Endothelial cell (in vitro differentiated cells): ENCODE measurements at places on chromosomes 5 and 9.

- H3K4me1 ChIP-seq = peaks cover 9% of the 10 kb centered on the region
- peaks cover 7% of the 10 kb centered on the region for H3K36me3 ChIP-seq
- H3K27me3 ChIP-seq = peaks cover 5% of the 10 kb centered on the region
- H3K4me3 ChIP-seq = no peak overlapping the region
- no peak for DNase-seq
Observed at GRCh38 chr5:160432196-160432595, 10.5 kb downstream of the PTTG1 start.

DNA sequence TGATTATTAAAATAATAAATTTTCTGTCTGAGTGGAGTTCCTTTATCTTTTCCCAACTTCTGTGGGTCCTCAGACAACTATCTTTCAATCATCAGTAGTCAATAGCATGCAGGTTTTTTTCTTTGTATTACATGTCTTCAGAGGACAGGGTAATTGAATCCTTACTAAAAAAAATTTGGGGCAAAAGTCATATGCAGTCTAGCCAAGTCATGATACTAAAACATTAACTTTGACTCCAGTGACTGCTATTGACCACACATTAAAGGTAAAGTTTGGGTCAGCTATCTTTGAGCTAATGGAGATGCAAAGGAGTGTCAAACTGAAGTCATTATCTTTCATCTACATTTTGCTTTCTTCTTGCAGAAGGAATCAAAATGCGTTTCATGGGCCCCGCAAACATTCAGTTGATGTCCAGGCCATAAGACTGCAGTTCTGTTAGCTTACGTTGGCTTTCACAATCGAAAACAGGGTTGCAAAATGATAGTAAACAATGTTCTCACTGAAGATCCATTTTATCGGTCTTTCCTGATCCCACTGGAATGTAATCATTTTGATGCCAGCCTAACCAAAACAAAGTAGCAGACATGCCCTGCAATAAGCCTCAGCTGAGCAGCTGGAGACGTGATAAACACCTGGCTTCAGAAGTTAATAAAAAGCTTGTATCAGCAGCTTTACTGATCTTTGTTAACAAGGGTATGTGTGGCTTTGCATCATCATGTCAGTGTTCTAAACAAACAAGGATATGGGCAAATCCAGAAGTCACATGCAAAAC lies 186.1 kb upstream of the PRLR start:
- no peaks in the 10 kb centered on the region for H3K36me3 ChIP-seq
- no peaks in the 10 kb centered on the region for H3K27me3 ChIP-seq
- H3K4me1 ChIP-seq = no peaks in the 10 kb centered on the region
- no peak overlapping the region for H3K27ac ChIP-seq
- DNase-seq = no peak

DNA sequence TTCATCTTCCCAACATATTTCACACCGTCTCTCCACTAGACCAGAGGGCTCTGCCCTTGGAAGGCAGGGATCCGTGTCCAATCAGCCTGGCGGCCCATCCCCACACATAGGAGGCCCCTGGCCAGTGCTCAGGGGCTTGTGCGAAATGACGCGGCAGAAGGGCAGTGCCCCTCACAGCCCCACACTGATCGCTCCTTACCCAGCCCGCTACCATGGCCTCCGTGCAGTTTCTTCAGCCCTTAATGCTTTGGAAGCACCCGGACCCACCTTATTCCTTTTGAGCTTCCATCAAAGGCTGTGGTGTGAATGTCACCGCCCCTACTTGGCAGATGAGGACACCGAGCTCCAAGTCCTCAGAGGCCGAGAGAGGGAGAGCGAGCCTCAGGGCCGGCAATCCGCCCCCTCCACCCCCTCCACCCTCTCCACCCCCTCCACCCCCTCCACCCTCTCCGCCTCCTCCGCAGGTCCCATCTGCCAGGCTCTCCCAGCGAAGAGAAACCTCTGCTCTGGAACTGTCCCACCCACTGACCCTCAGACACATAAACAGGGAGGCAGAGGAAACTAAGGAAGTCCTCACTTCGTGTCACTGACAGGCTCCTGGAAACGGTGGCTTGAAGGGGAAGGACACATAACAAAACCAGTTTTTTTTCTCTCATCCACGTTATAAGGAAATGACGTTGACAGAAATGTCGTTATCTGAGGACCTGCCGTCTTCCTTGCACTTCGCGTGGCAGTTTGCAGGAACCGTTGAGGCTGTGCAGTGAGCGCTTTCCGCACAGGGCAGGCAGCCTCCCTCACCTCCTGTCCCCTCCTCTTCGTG lies 13.9 kb downstream of the QSOX2 start:
- DNase-seq = no peak
- peaks cover 9% of the 10 kb centered on the region for H3K4me1 ChIP-seq
- peaks cover 16% of the 10 kb centered on the region for H3K36me3 ChIP-seq
- no peak overlapping the region for H3K4me3 ChIP-seq
- H3K27ac ChIP-seq = peak overlapping the region; percentile 48
- H3K27me3 ChIP-seq = peaks cover 4% of the 10 kb centered on the region

GRCh38 chr5:132176521-132176945 lies 51.1 kb downstream of the P4HA2 start:
- no peak overlapping the region for H3K4me3 ChIP-seq
- H3K27ac ChIP-seq = no peak overlapping the region
- H3K4me1 ChIP-seq = peaks cover 27% of the 10 kb centered on the region
- no peaks in the 10 kb centered on the region for H3K36me3 ChIP-seq

DNA sequence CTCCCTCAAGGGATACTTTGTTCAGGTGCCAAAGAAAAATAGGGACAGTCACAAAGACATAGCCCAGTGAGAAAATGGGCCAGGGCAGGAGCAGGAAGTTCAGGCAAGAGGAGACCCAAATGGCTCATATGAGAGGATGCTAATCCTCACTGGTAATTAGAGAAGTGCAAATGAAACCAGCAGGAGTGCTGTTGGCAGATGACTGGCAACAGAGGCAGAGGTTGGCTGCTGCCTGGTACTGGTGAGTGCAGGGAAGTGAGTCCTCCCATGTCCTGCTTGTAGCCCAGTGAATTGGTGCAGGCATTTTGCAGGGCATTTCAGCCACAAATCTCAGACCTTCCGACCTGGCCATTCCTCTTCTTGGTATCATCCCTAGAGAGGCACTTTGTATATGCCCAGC lies 23.5 kb downstream of the ODF2 start:
- H3K4me3 ChIP-seq = peak overlapping the region; percentile 31
- H3K4me1 ChIP-seq = no peaks in the 10 kb centered on the region
- H3K27ac ChIP-seq = no peak overlapping the region
- H3K27me3 ChIP-seq = no peaks in the 10 kb centered on the region
- no peak for DNase-seq

DNA sequence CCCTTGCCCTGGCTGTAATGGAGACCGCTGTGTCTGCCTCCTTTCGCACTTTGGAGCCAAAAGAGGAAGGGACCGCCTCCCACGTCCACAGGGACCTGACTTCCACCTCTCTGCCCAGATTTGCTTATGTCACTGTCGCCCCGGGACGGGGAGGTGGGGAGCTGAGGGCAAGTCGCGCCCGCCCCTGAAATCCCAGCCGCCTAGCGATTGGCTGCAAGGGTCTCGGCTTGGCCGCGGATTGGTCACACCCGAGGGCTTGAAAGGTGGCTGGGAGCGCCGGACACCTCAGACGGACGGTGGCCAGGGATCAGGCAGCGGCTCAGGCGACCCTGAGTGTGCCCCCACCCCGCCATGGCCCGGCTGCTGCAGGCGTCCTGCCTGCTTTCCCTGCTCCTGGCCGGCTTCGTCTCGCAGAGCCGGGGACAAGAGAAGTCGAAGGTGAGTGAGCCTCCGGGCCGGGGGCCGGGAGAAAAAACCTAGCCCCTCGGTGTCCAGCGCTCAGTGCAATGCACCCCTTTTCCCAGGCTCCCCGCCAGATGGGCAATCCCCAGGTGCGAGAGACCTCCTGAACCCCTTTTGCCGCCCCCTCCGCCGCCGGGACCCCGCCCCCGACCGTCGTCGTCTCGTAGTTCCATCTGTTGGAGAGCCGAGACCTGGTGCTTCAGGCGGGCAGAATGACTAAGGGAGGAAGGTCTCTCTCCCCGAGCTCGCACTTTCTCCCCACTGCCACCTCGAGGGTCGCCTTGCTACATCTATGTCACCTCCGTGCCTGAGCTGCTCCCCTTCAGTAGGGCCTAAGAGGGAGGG lies at the start of gene GPX3:
GPX3 (plus strand) TSS at position 288 of the 807 bp plus-strand sequence; CDS start at position 352, 64 bp downstream.
- DNase-seq = peak; percentile 79
- H3K27ac ChIP-seq = no peak within 1 kb of the TSS
- H3K36me3 ChIP-seq = no peaks in the 10 kb centered on the region
- H3K4me1 ChIP-seq = peaks cover 4% of the 10 kb centered on the region
- H3K27me3 ChIP-seq = peaks cover 7% of the 10 kb centered on the region
- peak within 1 kb of the TSS; percentile 88 for H3K4me3 ChIP-seq

GRCh38 chr5:59722874-59723273 lies 170.7 kb downstream of the PDE4D start:
- no peaks in the 10 kb centered on the region for H3K4me1 ChIP-seq
- H3K27ac ChIP-seq = no peak overlapping the region
- H3K4me3 ChIP-seq = no peak overlapping the region
- no peaks in the 10 kb centered on the region for H3K27me3 ChIP-seq
